GM12864 (cell line): ENCODE measurements at places on chromosomes 2 and 18.

- no peak for DNase-seq
These were observed 5.0 kb upstream of the TXNL1 start for GRCh38 chr18:56643381-56643780.

GRCh38 chr2:128259585-128259984 lies 59.1 kb downstream of the HS6ST1 start:
- no peak for DNase-seq

DNA sequence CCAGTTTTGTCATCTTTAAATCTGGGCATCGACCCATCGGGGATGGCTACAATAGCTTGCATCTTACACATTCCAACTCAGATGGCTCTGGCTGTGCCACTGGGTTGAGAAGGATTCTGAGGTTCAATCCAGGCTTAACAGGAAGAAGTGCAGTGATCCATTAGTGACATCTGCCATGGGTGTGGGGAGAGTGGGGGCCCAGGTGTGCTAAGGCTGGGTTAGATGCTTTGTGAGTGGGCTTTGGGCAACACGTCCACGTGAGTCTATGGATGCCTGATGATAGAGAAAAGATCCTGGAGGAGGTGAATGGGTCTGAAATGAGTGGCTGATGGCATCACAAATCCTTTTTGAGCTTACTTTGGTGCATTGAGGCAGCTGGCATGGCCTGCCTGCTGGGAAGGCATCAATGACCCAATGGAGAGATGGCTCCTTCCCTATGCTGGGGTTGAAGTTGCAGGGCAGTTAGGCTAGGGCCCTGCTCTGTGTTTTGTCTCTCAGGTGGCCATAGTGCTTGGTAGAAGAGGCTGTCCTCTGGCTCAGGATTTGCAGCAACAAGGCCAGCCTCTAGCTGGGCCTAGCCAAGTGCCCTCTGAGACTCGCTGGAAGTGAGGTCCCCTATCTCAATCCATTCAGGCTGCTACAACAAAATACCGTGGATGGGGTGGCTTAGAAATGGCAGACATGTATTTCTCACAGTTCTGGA lies 56.7 kb downstream of the HS1BP3 start:
- DNase-seq = no peak

GRCh38 chr2:44545005-44545404 lies 183.3 kb downstream of the CAMKMT start:
- DNase-seq = no peak

DNA sequence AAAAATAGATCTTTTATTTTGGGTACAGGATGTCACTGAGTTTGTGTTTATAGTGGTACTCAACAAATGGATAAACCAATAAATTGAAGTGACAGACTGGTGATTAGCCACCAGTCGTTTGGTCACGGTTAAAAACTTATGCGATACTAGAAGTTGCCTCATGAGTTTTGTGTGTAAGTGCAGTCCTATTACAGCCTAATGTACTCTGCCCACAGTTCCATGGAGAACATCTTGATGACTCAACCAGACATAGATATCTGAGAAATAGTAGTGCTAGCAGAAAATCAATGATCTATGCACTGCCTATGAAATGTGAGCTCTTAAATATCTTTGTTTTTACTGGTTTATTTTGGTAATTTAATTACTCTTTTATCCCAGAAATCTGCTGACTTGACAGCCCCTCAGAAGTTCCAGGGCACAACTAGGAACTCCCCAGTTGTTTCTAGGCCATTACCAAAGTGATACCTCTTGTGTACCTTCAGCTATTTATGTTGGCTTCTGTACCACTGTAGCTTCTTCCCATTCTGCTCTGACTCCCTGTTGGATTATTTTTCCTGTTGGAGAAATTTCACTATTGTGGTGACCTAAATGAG lies 209.1 kb upstream of the KCNJ3 start:
- DNase-seq = no peak

GRCh38 chr18:34710934-34711333 lies 836 bp downstream of the DTNA start:
- DNase-seq = no peak

DNA sequence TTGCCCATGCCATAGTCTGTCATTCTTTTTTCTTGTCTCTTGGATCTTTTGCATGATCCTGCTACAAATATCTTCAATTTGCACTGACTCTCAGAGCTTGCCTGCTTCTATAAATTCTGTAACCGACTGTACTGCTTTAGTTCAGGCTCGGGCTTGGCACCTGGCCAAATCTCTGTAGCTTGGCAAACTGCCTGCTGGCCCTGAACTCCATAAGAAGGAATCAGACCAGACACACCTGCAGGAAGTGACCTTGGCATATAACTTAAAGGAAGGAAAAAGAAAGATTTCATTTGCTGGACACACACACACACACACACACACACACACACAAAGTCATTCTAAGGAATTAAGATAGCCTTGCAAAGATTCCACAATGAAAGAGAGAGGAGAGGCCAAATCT lies 291.2 kb upstream of the DDX18 start:
- no peak for DNase-seq

- DNase-seq = no peak
These were observed 51.4 kb downstream of the MREG start for GRCh38 chr2:215961981-215962380.
